ENCODE measurements at places on chromosomes 6 and 20.

DNA sequence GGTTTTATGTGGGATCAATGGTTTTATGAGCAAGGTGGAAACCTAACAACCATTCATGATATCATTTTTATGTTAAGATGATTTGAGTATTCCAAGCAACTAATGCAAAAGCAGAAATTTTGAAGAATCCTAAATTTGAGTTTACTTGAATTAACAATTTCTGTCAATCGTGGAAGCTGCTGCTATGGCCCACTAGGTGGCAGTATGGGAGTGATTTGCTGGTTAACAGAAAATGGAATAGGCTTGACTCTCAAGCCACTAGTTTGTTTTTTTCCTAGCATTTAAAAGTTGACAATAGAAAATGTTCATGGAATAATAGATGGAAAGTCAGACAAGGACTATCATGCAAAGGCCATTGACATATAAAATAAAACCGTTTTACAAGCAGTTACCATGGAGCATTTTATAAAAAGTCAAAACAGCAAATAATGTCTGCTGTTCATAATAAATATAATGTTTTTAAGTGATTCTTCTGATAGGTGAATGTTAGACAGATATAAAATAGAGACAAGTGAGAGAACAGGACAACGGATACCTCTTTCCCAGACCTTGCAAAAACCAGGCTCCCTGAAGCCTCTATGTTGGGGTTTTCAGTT lies 43.0 kb upstream of the TMEM200A start:
- DNase-seq = peak; percentile 15

GRCh38 chr6:125995972-125996580 lies 9.7 kb downstream of the TRMT11 start:
- DNase-seq = peak; percentile 56

- DNase-seq = no peak
Observed at GRCh38 chr6:139369068-139369467, 5.4 kb downstream of the CITED2 start.

GRCh38 chr20:35981969-35982368 lies 13.6 kb downstream of the CNBD2 start:
- no peak for DNase-seq

DNA sequence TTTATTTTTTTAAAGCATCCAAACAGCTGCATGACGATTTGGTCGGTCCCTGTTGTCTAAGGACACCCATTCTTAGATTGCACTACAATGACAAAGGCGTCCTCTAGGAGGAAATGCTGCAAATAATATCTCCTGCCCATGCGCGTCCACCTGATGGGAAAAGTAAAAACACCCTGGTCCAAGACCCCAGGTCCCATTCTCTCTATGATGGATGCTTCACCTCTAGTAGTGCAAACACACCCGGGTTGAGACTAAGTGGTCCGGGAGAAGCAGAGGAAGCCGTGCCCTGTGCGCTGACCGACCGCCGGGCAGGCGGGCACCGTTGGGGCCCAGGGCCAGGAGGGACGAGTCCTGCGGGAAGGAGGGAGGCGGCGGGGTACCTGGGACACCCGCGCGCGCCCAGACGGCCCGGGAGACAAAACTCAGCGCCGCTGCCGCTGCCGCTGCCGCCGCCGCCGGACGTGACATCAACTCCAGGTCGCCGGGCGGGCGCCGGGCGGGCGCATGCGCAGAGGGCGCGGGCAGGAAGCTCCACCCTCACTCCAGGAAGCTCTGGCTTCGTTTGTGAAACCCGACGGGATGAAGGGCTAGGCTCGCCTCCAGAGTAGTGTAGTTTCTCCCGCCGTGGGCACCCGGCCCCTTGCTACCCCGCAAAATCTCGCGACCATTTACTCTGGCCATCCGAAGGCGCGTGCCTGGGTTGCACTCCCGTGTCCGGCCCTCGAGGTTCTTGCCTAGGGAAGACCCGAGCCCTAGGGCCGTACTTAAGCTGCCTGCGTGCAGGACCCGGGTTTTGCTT lies at the start of gene TBC1D7:
TSS of gene TBC1D7 (minus strand) at position 462 of the 799 bp plus-strand sequence. CDS start 1,639 bp downstream, outside the sequence.
- DNase-seq = peak; percentile 91

GRCh38 chr6:143578054-143578453 lies 66.5 kb upstream of the FUCA2 start:
- no peak for DNase-seq

DNA sequence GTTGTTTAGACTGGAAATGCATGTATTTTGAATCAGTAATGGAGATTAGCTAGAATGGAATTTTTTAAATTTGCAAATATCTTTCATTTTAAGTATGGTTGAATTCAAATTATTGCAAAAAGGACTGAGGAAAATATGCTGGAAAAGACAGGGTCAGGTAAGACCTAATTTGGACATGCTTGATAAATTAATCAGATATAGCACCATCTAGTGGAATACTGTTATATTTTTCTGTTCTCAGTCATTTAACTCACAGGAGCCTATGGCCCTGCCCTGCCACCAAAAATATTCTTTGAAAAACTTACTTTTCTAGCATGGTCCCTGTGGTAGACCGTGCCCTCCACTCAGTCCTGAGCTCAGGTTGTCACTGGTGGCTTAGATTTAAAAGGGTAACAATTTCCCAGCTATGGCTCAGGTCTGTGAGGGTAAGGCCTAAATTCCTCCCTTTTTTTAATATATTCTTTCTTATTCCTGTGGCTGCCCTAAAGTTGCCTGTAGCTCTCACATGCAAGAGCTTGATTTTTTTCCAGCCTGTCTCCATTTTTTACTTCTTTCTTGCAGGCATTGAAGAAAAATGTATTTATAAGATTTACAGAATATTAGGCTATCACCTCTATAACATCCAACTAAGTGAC lies 25.3 kb upstream of the KIAA1586 start:
- DNase-seq = no peak

DNA sequence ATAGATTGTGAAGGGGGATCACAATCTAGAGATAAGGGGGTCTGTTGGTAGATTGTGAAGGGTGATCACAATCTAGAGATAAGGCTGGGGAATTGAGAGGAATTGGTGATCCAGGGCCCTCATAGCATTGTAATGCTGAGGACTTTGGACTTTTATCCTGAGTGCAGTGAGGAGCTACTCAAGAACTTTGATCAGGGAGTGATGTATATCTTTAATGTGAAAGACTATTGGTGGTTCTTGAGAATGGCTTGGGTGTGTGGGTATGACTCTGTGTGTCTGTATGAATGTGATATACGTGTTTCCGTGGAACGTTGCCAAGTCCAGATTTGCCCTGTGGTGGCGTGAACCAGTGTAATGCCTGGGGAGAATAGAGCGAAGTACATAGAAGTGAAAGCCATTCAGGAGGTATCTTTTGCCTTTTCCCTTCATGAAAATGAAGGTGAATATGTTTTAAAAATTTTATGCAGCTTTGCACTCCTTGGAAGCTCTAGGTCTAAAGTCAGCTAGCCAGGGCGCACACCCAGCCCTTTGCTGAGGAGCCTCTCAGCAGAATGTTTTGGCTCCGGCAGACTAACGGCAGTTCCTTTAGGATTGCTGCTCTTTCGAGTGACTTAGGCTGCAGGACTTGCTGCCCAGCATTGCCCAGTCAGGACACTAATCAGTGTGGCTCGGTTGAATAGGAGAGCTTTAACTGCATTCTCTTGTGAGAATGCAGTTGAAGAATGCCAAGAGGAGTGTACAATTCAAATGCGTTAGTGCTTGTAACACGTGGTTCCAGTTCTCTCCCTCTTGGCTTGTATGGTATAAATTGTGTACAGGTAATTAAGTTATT lies 3.5 kb downstream of the ZFAND3 start:
- DNase-seq = no peak

DNA sequence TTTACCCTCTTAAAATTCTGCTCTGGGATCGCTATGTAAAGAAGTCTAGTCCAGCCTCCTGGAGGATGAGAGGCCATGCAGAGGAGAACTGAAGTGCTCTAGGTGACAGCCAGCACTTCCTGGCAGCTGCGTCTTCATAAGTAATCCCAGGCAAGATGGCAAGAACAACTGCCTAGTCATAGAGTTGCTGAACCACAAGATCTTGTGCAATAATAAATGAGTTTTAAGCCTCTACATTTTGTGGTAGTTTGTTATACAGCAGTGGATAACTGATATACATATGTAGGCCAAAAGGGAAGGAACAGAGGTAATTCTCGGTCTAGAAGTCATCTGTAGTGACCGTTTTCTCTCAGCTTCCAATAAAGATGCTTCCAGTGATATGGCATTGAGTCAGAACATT lies 103.8 kb upstream of the FLRT3 start:
- DNase-seq = no peak

- DNase-seq = no peak
Observed at GRCh38 chr6:125952764-125953501, 3.6 kb upstream of the HINT3 start.

DNA sequence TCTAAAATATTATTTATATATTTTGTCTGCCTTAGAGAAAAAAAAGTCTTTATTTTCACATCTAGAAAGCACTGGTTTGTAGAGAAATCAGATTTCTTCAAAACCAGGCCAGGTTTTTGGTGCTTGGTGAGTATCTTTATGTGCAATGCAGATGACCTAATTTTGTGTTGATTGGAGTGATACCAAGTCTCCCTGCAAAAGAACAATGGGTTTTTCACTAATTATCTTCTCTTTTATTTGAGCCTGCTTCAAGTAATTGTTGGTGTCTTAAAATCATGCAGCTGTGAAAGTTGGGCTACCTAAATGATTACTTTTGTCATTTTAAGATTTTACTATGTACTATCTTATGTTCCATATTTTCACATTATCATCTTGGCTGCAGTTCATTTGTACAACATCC lies 874.7 kb downstream of the TFAP2A start:
- no peak for DNase-seq

GRCh38 chr20:8766868-8767390 lies 302.0 kb upstream of the PLCB4 start:
- DNase-seq = no peak

DNA sequence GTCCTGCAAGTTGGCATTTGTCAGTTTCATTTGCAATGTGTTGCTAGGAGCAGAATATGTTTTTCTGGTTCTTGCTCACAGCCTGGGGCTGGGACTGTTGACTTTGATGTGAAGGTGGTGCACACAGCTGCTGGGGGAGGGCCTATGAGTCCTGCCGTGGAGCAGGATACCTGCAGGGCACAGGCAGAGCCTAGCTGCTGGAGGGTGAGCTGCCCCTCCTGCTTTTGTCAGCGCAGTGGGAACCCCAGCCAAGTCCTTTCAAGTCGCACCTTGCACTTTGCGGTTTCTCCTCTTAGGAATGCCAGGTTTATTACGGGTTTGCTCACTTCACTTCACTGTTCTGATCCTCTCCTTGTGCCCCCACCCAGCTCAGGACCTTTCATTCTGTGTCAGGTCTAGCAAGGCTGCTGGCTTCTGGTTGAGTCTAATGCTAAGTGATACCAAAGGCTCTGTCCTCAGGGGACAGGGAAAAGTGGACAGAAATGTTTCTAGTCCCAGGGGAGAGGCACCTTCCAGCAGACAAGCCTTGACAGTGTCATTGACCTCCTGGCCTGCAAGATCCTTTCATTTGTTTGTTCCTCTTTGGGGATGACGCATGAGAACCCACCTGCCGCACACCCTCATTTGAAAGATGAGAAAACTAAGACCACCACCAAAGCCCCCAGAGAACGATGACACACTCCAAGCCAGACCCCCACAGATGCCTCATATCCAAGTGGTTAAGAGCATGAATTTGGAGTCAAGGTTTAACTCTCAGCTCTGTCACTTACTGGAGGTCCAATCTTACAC lies 2.7 kb upstream of the SPO11 start:
- no peak for DNase-seq

- no peak for DNase-seq
Observed at GRCh38 chr20:11178946-11179654, 505.3 kb upstream of the JAG1 start.

DNA sequence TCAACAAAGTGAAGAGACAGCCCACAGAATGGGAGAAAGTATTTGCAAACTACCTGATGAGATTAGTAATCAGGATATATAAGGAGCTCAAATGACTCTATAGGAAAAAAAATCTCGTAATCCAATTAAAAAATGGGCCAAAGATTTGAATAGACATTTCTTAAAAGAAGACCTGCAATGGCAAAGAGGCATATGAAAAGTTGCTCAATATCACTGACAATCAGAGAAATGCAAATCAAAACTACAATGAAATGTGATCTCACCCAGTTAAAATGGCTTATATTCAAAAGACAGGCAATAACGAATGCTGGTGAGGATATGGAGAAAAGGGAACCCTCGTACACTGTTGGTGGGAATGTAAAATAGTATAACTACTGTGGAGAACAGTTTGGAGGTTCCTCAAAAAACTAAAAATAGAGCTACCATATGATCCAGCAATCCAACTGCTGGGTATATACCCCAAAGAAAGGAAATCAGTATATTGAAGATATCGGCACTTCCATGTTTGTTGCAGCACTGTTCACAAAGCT lies 65.0 kb downstream of the TOX2 start:
- no peak for DNase-seq

- no peak for DNase-seq
Observed at GRCh38 chr6:127079681-127080080, 38.8 kb upstream of the RSPO3 start.

DNA sequence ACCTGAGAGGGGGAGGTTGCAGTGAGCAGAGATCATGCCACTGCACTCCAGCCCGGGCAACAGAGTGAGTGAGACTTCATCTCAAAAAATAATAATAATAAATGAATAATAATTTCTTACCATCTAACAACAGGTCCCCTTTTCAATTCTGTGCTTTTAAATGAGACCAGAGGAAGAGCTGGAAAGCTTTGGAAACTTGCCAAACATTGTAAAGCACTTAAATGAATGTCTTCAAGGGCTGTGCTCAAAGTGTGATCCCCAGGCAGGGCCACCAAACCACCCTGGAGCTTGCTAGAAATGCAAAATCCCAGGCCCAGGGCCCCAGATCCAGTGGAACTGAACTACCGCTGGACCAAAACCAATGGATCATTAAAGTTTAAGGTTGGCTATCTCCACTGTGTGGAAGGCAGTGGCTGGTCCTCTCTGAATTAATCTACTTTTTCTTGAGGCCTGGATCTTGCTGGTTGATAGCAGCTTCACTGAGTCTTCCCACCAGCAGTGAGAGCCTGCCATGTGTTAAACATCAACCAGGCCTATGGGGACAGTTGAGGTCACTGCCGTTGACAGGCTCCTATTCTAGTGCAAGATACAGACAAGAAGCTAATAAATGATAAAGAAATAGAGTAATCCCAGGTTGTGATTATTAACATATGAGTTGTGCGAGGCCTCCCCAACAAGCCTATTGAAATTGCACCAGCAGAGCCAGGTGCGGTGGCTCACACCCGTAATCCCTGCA lies 23.7 kb upstream of the TFAP2C start:
- DNase-seq = no peak

- no peak for DNase-seq
Observed at GRCh38 chr20:385448-385847, 4.9 kb downstream of the TRIB3 start.

DNA sequence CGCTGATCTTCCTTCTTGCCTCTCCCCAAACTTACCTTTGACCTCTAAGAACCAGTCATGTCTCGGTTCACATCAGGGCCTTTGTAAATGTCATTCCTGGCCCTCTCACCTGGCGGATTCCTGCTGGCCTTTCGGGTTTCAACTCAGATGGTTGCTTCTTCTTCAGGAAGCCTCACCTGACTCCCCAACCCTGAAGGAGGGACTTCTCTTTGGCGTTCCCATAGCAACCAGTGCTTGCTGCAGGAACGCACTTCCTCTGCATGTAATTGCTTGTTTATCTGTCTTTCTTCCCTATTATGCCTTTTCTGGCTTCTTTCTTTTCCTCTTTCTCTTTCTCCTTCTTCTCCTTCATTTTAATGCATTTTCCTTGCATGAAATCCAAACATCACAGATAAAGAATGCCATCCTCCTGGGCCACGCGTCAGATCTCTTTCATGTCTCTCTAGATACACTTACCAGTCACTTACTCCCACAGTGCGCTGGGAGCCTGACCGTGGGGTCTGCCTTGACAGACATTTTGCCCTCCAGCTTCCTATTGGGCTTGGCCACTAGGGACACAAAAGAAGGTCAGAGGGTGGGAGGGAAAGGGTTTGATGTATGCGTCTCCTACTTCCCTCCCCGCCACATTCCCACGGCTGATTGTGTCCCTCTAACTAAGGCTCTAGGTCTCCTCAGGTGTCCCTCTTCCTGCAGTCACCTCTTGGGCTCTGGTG lies 295.7 kb upstream of the TSHZ2 start:
- no peak for DNase-seq

All from stimulated activated CD4-positive, alpha-beta T cell treated with anti-CD3 and anti-CD28 coated beads, Interleukin-1b, Interleukin-23, amount 100 ng/mL, for 4 hours (primary cell).